Mucosa of descending colon (tissue), 3 donors: ENCODE measurements at places on chromosomes 2 and 18.

DNA sequence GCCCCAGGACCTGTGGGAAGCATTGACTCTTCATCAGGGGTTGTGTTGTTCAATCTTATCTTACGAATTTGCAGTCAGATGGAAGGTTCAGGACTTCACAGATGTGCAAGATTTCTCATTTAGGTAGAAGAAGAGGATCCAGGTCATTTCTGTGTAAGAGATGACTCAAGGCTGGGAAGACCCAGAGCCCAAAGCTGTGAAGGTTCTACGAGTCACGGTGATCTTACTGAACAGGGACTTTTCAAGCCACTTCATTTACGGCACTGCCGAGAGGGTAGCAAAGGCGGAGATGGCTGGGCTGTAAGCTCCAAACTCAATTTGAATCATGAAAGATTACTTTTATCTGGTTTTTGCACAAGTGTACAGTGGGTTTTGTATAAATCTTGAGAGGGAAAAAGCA is 228.0 kb upstream of the MEX3C start:
- no peak for DNase-seq

DNA sequence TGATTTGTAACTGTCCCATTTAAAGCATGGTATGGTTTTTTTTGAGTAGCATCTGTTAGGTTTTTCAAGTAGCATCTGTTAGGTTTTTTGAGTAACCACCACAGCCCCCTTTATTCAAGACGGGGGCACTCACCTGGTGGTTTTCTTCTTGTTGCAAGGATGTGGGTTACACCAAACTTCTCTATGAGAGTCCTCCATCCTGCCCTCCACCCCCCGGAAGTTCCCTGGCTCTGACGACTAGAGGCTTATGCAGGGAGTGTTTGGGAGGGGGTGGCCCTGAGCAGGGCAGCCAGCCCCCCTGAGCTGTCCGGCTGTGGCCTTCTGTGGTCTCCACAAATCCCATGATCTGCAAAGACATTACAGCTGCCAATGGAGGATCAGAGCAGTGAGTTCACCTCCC is 39.3 kb downstream of the MTCL1 start:
- DNase-seq = peak; percentile 42

DNA sequence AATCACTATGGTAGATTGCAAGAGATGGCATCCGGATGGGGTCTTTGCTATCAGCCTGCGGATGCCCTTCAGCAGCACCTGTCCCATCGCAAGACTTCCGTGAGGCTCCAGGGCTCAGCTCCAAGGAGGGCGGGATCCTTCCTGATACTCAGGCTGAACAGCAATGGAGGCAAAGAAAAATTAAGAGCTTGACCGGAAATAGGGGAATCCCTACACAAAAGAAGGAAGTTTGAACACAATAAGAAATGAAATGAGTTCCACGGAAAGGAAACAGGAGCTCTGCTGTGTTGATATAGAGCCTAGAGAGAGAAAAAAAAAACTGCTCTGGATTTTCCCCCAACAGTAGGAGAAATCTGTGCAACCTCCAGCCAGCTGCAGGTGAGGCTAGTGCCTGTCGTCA is 91.9 kb downstream of the ARL4C start:
- no peak for DNase-seq

DNA sequence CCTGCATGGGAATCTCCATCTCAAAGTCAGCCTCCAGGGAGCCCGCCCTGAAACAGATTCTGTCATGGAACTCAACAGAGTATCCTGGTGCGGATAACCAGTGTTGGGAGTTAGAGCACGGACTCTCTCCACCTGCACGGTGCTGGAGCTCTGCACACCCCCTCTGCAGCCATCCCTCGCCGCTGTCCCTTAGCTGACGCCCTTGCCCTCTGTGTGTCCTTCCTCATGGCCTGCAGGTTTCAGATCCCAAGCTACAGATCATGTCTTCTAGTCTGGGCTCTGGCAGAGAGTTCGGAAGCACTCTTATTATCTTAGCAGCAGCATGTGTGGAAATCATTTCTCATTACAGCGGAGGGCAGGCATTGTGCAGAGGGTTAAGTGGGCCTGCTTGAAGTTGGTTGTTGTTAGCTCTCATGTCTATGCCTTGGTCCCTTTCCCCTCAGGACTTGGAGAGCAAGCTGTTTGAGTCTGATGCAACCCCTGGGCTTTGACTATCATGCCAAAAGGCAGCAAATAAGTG is 26.0 kb downstream of the TMEM127 start:
- no peak for DNase-seq

DNA sequence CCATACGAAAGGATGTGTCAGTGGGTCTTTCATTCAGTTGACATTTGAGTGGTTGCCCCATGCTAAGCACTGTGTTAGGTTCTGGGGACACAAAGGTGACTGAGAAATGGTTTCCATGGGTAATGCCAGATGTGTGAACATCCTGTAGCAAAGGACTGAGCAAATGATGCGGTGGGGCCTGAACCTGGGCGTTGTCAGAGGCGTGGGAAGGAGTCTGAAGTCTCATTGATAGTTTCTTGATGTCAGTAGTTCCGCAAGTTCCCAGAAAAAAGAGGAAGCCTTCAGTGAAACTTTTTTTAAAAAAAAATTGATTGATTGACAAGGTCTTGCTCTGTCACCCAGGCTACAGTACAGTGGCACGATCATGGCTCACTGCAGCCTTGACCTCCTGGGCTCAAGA is 56.9 kb downstream of the LIMS1 start:
- DNase-seq = no peak

GRCh38 chr2:197145471-197146056 is 165.0 kb downstream of the ANKRD44 start:
- DNase-seq = no peak

- no peak for DNase-seq
These were observed 77.4 kb downstream of the LRRFIP1 start for GRCh38 chr2:237704501-237705434.

GRCh38 chr18:7666195-7666776 is 99.2 kb downstream of the PTPRM start:
- DNase-seq = no peak

- peak; percentile 16 for DNase-seq
These were observed at the start of gene SCN3A for GRCh38 chr2:165203689-165204559. Gene SCN3A, minus strand, starts transcription at chr2:165204050. Its CDS starts 27,656 bp downstream, at chr2:165176394.

- no peak for DNase-seq
These were observed 296.6 kb upstream of the CRIM1 start for GRCh38 chr2:36058953-36059352.

GRCh38 chr2:8310557-8311455 is 371.1 kb upstream of the ID2 start:
- no peak for DNase-seq

GRCh38 chr2:26805241-26805676 is 19.4 kb downstream of the CENPA start:
- DNase-seq = no peak
